ENCODE measurements at places on chromosomes 5 and 9.

DNA sequence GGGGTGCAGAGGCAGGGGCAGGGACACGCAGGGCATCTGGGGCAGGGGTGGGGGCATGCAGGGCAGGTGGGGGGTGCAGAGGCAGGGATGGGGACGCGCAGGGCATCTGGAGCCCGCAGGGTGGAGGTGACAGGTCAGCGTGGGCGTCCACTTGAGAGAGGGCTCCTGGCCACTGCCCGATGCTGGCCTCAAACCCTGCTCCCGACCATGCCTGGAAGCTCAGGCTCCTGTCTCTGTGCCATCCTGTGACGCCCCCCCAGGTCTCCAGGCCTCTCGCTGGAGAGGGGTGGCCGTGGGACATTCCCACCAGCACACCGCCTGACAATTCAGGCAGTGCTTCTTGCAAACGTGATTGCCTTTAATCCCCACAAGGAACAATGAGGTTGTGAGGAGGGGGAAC, 33.0 kb downstream of the ZDHHC11B start:
- peaks cover 3% of the 10 kb centered on the region for H3K4me1 ChIP-seq
- no peaks in the 10 kb centered on the region for H3K27me3 ChIP-seq
- H3K4me3 ChIP-seq: no peak overlapping the region
- DNase-seq: no peak
- H3K27ac ChIP-seq: no peak overlapping the region
- no peaks in the 10 kb centered on the region for H3K36me3 ChIP-seq

- H3K36me3 ChIP-seq: no peaks in the 10 kb centered on the region
- no peaks in the 10 kb centered on the region for H3K27me3 ChIP-seq
- no peak for DNase-seq
- no peak overlapping the region for H3K4me3 ChIP-seq
Measured at GRCh38 chr5:172302047-172302710, 18.6 kb upstream of the UBTD2 start.

DNA sequence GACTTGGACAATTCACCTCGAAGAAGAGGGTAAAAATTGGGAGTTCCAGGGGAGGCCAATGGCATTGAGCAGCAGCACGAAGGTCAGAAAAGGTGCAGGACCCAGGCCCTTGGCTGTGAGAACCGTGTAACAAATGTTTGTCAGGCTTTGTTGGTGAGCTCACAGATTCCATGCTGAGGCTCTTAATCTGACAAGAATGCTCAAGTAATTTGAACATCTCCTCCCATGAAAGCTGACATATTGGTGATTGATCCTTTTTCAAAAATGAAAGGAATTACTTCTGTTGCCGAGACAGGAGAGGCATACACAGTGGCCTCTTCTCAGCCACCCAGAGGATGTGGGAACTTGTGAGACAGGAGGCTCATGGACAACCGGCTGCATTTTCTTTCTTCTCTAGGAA, 11.6 kb downstream of the RAI14 start:
- DNase-seq: no peak
- H3K36me3 ChIP-seq: no peaks in the 10 kb centered on the region
- H3K4me3 ChIP-seq: no peak overlapping the region
- H3K4me1 ChIP-seq: no peaks in the 10 kb centered on the region

- H3K27ac ChIP-seq: peak overlapping the region; percentile 21
- peaks cover 13% of the 10 kb centered on the region for H3K4me1 ChIP-seq
- no peak overlapping the region for H3K4me3 ChIP-seq
- no peak for DNase-seq
- H3K36me3 ChIP-seq: no peaks in the 10 kb centered on the region
- no peaks in the 10 kb centered on the region for H3K27me3 ChIP-seq
Measured at GRCh38 chr5:72478684-72479083, 28.5 kb downstream of the ZNF366 start.

DNA sequence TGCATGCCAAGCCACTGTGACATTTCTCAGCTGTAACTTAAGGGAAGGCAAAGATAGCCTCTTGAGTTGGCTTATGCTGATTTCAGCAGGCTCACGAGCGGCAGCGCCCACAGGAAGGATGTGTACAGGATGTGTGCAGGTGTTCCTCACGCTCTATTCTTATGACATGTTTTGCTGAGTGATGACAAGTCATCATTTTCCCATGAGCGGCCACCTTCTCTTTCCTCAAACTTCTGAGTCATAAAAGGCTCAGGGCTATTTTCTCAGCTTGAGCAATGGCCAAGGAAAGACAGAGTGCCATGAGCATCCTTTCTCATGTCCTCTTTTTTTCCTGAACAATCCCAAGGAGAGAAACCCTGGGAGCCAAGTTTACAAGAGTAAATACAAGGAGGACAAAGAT, 365.9 kb downstream of the PLK2 start:
- H3K4me1 ChIP-seq: peaks cover 7% of the 10 kb centered on the region
- no peak for DNase-seq
- H3K27ac ChIP-seq: no peak overlapping the region
- H3K4me3 ChIP-seq: no peak overlapping the region
- H3K36me3 ChIP-seq: no peaks in the 10 kb centered on the region

- no peak overlapping the region for H3K27ac ChIP-seq
- H3K27me3 ChIP-seq: no peaks in the 10 kb centered on the region
- no peaks in the 10 kb centered on the region for H3K36me3 ChIP-seq
- no peak for DNase-seq
Measured at GRCh38 chr5:116144103-116144502, 59.3 kb downstream of the COMMD10 start.

- no peak for DNase-seq
- H3K4me3 ChIP-seq: no peak overlapping the region
- no peaks in the 10 kb centered on the region for H3K36me3 ChIP-seq
- H3K4me1 ChIP-seq: peaks cover 13% of the 10 kb centered on the region
- H3K27me3 ChIP-seq: no peaks in the 10 kb centered on the region
- H3K27ac ChIP-seq: peak overlapping the region; percentile 76
Measured at GRCh38 chr5:56608217-56608925, 207.0 kb upstream of the MAP3K1 start.

- H3K36me3 ChIP-seq: no peaks in the 10 kb centered on the region
- H3K4me3 ChIP-seq: no peak overlapping the region
- no peak for DNase-seq
- H3K27ac ChIP-seq: no peak overlapping the region
Measured at GRCh38 chr5:76620166-76620565, 3.0 kb downstream of the F2RL2 start.

- DNase-seq: no peak
- no peak overlapping the region for H3K27ac ChIP-seq
- no peaks in the 10 kb centered on the region for H3K4me1 ChIP-seq
Measured at GRCh38 chr5:107876261-107876660, 205.5 kb upstream of the EFNA5 start.

DNA sequence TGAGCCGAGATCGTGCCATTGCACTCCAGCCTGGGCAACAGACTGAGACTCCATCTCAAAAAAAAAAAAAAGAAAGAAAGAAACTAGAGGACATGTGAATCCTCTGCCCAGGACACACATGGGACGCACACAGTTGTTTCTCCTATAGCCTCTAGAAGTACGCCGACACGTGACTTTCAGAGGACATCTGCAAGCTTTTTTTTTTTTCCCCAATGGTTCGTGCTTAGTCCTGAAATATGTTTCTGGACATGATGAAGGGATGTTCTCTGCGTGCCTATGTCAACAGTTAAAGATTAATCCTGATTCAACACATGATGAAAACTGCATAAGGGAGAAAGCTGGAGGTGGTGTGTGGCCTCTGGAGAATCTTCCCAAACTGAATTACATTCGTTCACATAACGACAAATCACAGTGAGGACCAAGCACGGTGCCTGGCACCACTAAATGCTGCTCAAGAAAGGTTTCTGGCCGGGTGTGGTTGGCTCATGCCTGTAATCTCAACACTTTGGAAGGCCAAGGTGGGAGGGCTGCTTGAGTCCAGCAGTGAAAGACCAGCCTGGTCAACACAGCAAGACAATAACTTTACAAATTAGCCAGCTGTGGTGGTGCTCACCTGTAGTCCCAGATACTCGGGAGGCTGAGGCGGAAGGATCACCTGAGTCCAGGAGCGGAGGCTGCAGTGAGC, 9.8 kb downstream of the COL23A1 start:
- no peak overlapping the region for H3K27ac ChIP-seq
- H3K27me3 ChIP-seq: no peaks in the 10 kb centered on the region
- no peak for DNase-seq
- H3K4me1 ChIP-seq: no peaks in the 10 kb centered on the region
- no peak overlapping the region for H3K4me3 ChIP-seq

DNA sequence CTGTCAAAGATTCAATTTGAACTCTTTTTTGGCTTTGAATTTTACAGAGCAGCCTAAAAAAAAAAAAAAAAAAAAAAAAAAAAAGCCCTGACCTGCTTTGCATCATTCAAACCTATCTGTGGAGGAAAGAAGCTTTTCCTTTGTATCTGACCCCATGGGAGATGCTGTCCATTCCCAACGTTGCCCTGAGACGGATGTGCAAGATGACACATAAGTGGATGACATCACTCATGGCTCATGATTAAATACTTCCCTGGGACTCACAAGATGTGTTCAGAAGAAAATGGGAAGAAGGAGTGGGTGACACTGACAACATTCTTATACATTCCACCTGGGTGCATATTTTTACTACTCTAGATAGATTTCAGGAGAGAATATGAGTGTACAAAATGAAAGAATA, 245.7 kb upstream of the ELAVL2 start:
- no peak overlapping the region for H3K4me3 ChIP-seq
- H3K36me3 ChIP-seq: no peaks in the 10 kb centered on the region
- H3K4me1 ChIP-seq: no peaks in the 10 kb centered on the region
- H3K27me3 ChIP-seq: no peaks in the 10 kb centered on the region

GRCh38 chr5:73298772-73299630, 126.0 kb downstream of the TMEM174 start:
- peaks cover 98% of the 10 kb centered on the region for H3K27me3 ChIP-seq
- DNase-seq: no peak
- H3K4me3 ChIP-seq: peak overlapping the region; percentile 32
- no peaks in the 10 kb centered on the region for H3K36me3 ChIP-seq
- H3K4me1 ChIP-seq: peaks cover 26% of the 10 kb centered on the region

DNA sequence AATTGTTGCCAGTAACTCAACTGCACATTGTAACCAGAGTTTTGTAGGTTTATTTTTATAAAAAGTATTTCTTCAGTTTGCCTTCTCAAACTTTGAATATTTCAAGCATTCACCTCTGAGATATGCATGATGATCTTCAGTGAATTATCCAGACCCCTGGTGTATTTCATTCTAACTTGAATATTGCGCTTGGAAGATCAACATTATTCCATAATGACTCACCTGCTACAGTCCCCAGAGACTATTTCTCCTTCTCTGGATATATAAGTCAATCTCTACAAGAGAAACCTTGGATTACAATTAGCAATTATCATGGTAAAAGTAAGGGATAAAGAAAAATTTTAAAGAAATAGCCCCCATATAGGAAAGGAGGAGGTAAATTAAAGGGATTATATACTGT, 1041.0 kb downstream of the TLE1 start:
- H3K4me1 ChIP-seq: no peaks in the 10 kb centered on the region
- no peak for DNase-seq
- H3K36me3 ChIP-seq: no peaks in the 10 kb centered on the region
- H3K4me3 ChIP-seq: no peak overlapping the region

GRCh38 chr5:160470437-160471361, 49.0 kb downstream of the PTTG1 start:
- H3K27ac ChIP-seq: no peak overlapping the region
- H3K4me3 ChIP-seq: no peak overlapping the region
- DNase-seq: no peak
- H3K4me1 ChIP-seq: peaks cover 35% of the 10 kb centered on the region
- H3K36me3 ChIP-seq: no peaks in the 10 kb centered on the region

- no peak overlapping the region for H3K4me3 ChIP-seq
- H3K27me3 ChIP-seq: no peaks in the 10 kb centered on the region
- no peak overlapping the region for H3K27ac ChIP-seq
Measured at GRCh38 chr5:155406815-155407214, 393.3 kb downstream of the KIF4B start.

- H3K4me3 ChIP-seq: no peak overlapping the region
- no peak for DNase-seq
- no peak overlapping the region for H3K27ac ChIP-seq
- H3K27me3 ChIP-seq: no peaks in the 10 kb centered on the region
- no peaks in the 10 kb centered on the region for H3K36me3 ChIP-seq
- H3K4me1 ChIP-seq: no peaks in the 10 kb centered on the region
Measured at GRCh38 chr5:66903709-66904108, 292.9 kb downstream of the CD180 start.

DNA sequence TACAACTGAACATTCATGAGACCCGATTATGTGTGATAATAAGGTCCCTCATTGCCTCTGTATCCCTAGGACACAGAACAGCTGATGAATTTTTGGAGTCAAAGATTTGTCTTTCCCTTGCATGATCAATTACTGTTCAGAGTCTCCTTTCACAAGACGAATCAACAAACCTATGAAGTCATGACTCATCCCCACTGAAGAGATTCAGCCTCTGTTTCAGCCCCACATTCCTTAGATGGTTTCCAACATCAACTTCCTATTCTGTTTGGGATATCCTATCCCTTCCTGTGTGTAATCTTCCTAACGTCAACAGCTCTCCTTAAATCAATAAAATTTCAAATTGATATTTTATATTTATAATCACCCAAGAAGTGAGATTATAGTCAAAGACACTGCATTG, 199.0 kb downstream of the DNAH5 start:
- H3K36me3 ChIP-seq: no peaks in the 10 kb centered on the region
- H3K27ac ChIP-seq: no peak overlapping the region
- DNase-seq: no peak
- no peak overlapping the region for H3K4me3 ChIP-seq

DNA sequence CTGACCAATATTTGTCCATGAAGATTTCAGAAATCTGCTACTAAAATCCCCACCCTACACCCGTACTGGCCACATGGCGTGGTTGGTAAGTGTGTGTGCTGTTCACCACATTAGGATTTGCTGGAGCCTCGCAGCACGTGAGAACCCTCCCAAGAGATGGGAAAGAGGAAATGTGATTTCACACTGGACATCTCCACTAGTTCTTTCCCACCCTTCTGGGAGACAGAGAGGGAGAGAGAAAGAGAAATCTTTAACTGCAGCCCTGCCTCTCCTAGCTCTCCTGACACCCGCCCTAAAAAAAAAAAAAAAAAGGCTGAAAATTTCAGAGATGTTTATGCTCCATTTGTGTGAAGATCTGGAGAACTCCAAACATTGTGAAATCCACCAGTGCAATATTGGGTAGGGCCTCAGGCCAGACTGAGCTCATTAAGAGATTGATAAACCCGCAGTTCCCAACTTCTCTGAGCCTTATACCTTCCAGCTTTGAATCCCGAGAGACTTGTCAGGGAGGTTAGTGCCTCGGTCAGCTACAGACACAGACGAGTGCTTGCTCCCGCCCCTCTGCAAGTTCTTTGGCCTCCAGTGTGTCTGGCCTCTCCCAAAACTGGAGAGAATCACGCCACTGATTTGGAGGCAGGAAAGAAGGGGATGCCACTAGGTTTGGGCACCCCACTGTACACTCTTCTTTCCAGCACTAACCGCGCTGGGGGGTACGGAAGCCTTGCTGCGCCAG, 1.9 kb downstream of the SPRY4 start:
- H3K4me3 ChIP-seq: peak overlapping the region; percentile 65
- H3K36me3 ChIP-seq: no peaks in the 10 kb centered on the region
- H3K4me1 ChIP-seq: peaks cover 92% of the 10 kb centered on the region
- H3K27me3 ChIP-seq: peaks cover 63% of the 10 kb centered on the region

All from esophagus squamous epithelium (tissue), 5 donors.